ENCODE measurements at places on chromosomes 3 and 15.

- no peak for DNase-seq
These were observed 477.4 kb downstream of the RSL24D1 start for GRCh38 chr15:54719325-54719724.

DNA sequence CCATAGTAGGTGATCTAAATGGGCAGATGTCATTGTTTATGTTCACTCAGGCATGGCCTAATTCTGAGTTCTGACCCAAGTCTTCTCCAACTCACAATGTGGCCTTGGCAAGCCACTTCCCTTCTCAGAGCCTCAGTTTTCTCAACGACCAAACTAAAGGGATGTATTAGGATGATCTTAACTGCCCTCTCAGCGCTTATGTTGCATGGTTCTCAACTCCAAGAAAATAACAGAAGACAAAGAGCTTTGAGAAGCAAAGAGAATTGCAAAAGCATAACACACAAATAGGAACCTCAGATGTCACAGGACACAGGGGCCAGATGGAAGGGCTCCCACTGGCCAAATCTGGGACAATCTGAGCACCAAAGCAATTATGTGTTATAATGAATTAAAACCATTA lies 8.6 kb downstream of the RHCG start:
- no peak for DNase-seq

DNA sequence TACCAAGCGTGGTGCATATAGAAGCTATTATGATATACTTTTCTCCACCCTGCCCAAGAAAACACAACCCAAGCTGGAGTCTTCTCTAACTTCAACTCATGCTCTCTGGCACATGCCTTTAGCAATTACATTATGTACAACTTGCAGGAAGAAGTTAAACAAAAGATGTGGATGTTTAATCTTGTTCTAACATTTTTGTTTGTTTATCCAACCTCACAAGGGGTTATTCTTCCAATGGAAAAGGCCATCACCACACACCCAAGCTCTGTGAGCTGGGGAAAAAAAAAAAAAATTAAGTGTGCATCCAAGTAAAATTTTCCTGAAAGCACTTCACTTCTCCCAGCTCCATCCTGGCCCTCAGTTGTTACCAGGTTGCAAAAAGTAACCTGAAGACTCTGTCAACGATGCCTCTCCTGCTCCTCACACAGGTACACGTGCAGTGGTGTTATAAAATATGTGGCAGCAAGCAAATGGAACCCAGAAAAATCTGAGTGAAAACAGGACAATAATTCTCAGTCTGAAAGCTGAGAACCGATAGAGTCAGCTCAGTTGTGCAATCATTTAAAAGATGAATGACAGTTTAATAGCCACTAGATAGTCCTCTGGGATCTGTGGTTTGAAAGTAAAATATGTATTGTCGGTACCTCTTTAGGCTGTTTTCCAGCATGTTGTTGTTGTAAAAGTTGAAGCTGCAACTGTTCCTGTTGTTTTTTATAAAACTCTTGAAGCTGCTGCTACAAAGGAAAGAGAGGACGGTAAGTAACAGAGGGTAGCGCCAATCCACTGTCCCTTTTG lies 531.4 kb downstream of the FOXP1 start:
- no peak for DNase-seq

GRCh38 chr15:67196672-67197363 lies 57.6 kb downstream of the AAGAB start:
- DNase-seq = no peak

DNA sequence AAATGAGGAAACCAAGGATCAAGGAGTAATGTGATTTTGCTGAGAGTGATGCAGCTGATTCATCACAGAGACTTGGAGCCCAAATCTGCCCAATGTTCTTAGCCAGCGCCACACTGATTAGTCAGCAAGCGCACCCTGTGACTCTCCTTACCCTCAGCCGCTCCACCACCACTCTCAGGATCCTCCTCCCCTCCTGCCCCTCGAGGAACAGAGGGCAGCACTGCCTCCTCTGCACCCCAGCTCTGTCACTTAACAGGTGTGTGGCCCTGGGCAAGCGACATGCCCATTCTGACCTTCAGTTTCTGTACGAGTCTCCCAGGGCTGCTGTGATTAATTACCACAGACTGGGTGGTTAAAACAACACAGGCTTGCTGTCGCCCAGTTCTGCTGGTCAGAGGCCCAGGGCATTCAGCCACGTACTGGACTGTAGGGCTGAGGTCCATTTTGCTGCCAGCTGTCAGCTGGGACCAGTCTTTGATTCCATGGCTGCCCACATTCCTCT lies 36.1 kb upstream of the HRH1 start:
- peak; percentile 23 for DNase-seq

GRCh38 chr3:140883428-140884040 lies 58.1 kb upstream of the SLC25A36 start:
- no peak for DNase-seq

DNA sequence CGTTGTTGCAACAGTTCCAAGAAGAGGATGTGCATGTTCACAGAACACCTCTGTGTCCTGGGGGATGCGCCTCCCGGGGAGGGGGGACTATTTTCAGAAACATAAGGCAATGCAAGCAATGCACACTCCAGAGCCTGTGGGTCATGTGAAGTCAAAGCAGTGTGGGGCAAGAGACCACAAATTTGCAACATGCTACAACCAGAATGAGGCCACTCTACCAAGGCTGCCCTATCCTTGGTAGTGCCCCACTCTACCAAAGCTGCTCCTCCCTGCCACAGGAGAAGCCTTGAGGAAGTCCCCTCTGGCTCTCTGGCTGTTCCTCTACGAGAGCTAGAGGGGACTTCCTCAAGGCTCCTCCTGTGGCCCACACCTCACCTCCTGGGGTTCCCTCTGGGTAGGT lies 8.4 kb upstream of the NR2C2 start:
- no peak for DNase-seq

- DNase-seq = no peak
These were observed 11.8 kb downstream of the PARP15 start for GRCh38 chr3:122589297-122589696.

- DNase-seq = no peak
These were observed 78.6 kb downstream of the TRIM42 start for GRCh38 chr3:140756240-140757016.

GRCh38 chr3:31962801-31963205 lies 18.3 kb downstream of the OSBPL10 start:
- DNase-seq = no peak

DNA sequence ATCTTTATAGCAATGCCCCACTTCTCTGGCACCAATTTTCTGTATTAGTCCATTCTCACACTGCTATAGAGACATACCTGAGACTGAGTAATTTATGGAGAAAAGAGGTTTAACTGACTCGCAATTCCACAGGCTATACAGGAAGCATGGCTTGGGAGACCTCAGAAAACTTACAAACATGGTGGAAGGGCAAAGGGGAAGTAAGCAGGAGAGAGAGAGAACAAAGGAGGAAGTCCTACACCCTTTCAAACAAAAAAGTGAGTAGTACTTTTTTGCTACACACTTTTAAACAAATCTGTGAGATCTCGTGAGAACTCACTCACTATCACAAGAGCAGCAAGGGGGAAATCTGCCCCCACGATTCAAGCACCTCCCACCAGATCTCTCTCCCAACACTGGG lies 67.8 kb upstream of the ZBED2 start:
- DNase-seq = no peak

GRCh38 chr3:31836131-31837075 lies 144.7 kb downstream of the OSBPL10 start:
- DNase-seq = no peak

DNA sequence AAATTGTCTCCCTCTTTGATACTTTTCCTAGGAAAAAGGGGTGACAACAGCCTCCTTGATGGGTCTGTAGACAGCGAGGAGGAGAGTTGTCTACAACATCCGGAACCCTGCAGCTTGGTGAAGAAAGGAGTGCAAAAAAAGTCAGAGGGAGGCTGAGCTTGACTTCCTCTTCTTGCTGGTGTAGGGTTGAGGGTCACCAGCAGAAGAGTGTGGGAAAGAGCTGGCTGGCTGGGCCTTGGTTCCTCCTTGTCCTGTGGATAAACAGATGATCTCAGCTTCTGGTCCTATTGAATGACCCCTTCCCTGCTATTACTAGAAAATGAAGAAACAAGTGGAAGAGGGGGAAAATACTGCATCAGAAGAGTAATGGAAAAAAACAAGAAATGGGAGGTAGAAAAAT lies 20.4 kb downstream of the SLC7A14 start:
- DNase-seq = no peak

- DNase-seq = no peak
These were observed 27.5 kb downstream of the NR1I2 start for GRCh38 chr3:119809249-119810017.

- no peak for DNase-seq
These were observed 71.3 kb upstream of the THSD4 start for GRCh38 chr15:71044006-71044405.
